Mesenteric fat pad (tissue), 1 donor: ENCODE measurements at places on chromosomes 2 and 18. TPM values are rescaled to one million over a fixed set of nuclear protein-coding genes. Genes with fewer than 3 reads are reported as not detected.

The IL36G gene
- total RNA-seq, result not detected

The TRPM8 gene
- not detected for total RNA-seq

The UCN gene
- 1.0 TPM for total RNA-seq

The DNAJC5G gene
- total RNA-seq, result not detected

The CRYGD gene
- not detected for total RNA-seq
